Peyer's patch (tissue), 4 donors: ENCODE measurements at places on chromosomes 13 and 19.

DNA sequence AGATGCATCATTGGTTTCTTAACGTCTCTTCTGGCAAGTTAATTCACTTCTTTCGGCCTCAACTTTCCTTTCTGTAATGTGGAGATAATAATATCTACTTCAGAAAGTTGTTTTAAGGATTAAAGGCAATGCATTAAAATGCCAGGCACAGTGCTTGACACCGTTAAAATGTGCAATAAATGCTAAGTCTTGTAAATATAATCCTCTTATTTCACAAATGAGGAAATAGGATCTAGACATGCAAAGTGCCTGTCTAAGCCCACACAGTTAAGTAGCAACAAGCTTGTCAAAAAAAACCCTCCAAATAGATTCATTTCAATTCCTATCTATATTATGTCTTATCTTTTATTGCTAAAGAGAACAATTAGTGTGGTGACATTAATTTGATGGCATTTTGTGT is 86.4 kb upstream of the TSC22D1 start:
- DNase-seq = no peak

DNA sequence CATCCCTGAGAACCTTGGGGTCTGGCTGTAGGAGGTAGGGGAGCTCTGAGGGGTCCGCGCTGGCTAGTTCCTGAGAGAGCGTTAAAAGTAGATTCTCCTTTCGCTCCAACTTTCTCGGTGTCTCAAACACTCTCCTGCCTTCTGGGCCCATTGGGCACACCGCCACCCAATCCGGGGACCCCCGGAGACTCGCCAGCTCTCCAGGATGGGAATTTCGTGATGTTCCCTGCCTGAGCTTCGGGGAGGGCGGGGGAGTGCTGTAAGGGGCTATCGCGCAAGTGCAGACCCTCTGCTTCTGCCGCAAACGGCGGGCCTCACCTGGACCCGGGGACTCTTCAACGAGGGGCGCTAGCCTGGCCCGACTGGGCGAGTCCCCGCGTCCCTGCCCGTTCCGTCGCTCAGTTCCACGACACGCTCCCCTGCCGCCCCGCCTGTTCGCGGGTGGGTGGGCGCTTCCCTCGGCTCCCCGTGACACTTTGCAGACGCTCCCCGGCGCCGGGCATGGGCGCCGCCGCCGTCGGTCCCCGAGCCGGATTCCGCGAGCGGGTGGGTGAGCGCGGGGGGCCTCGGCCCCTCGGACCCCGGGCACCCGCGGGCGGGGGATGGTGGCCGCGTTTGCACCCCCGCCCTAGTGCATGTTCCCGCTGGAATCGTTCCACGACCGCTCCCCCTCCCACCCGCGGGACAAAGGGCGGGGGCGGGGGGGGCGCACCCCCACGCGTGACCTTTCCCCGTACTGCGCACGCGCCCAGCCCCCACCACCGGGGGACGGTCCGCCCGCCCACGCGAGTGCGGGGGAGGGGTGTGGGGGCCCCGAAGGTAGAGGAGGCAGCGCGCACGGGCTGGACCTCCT is at the start of gene CCDC106:
TSS of gene CCDC106 (plus strand) at position 481 of the 853 bp plus-strand sequence. CDS start 835 bp downstream, outside the sequence.
- DNase-seq = peak; percentile 74

DNA sequence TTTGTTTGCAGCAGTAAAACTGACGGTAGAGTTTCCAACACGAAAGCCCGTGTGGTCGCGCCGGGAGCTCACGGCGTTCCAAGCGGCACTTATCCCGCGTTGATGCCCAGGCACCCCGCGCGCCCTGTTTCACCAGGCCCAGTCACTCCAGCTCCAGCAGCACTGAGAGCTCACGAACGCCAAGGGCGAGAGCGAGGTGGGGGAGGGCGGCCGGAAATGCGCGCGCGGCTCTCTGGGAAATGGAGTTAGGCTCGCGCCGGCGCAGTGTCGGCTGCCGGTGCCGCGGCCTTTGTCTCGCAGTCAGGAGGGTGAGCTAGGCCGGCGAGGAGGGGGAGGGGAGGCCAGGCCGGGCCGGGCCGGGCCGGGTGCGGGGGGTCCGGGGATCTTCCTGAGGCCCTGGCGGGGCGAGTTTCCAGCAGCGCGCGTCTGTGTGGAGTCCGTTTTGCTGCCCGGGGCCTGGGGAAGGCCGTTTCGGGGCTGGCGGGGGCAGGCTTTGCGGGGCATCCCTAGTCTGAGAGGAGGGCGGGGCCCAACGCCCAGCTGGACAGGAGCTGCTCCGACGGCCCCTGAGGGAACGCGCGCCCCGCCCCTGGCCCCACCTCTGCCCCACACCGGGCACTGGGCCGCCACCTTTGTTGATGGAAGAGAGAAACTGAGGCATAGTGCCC is at the start of gene ZNF135:
TSS of gene ZNF135 (plus strand) at position 280 of the 668 bp plus-strand sequence. CDS start 721 bp downstream, outside the sequence.
- DNase-seq = peak; percentile 82

- DNase-seq = no peak
Observed at GRCh38 chr13:69319656-69320055, 788.0 kb upstream of the ATXN8OS start.

GRCh38 chr13:33380487-33381079 is 95.0 kb upstream of the STARD13 start:
- no peak for DNase-seq

DNA sequence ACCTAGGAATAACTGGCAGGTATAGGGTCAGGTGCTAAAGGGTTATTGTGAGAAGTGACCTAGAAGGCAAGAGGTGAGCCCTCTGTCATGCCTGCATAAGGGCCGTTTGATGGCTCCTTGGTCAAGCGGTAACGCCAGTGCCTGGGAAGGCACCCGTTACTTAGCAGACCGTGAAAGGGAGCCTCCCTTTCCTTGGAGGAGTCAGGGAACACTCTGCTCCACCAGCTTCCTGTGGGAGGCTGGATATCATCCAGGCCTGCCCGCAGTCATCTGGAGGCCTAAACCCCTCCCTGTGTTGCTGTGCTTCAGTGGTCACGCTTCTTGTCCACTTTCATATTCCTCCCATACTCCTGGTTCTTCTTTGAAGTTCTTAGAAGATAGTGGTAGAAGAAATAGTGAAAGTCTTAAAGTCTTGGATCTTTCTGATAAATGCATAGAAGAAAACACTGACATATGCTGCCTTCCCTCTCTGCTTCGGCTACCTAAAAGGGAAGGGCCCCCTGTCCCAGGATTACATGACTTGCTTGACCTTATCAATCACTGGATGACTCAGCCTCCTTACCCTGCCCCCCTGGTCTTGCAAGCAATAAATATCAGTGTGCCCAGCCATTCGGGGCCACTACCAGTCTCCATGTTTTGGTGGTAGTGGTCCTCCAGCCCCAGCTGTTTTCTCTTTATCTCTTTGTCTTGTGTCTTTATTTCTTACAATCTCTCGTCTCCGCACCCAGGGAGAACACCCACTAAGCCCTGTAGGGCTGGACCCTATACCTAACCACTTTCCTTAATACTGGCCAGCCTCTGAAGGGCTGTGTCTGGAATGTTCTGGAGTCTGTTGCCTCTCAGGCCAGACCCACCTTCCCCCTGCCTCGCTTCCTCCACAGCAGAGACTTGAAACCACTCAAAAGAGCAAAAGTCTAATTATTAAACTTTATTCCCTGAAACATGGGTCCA is 16.1 kb upstream of the ABCC4 start:
- no peak for DNase-seq

GRCh38 chr13:59861676-59862075 is 302.1 kb downstream of the DIAPH3 start:
- DNase-seq = no peak

GRCh38 chr13:74227476-74228158 is 93.4 kb upstream of the KLF12 start:
- DNase-seq = no peak

DNA sequence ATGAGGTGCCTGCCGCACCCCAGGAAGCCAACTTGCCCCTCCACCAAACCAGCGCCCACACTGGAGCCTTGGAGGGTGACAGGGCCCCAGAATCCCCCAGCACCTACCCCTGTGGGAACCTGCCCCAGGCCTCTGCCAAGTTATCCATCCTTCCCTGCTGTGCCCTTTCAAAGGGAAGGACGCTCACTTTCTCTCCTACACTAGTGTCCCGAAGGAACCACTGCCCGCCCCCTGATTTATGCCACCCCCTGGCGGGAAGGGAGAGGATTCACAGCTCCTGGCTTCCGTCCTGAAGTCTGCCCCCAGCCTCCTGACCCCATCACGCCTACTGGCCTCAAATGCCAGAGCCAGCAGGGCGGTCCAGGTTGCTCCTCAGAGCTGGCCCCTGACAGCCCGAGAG is 1.4 kb downstream of the EVI5L start:
- no peak for DNase-seq

DNA sequence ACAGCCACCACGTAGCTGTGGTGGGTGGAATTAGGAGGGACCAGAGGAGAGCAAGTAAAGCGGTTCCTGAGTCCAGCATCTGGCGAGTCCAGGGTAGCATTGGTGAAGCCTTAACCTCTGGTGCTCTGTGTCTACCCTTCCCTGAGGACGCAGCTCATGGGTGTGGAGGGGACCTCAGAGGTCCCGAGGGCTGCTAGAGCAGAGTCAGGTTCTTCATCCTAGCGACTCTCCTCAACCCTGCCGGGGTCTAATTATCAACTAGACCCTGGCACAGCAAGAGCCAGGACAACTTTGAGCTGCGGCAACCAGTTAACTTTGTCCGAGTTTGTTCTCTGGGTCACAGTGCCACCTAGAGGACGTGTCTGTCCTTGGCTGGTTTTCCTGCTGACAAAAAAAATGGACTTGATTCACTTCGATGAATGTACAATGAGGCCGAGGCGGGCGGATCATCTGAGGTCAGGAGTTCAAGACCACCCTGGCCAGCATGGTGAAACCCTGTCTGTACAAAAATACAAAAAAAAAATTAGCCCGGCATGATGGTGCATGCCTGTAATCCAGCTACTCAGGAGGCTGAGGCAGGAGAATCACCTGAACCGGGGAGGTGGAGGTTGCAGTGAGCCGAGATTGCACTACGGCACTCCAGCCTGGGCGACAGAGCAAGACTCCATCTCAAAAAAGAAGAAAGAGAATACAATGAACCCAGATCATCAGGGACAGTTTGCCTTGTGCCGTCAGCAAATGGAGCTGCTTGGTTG is 25.0 kb downstream of the TSSK6 start:
- DNase-seq = peak; percentile 75

GRCh38 chr13:80348314-80348713 is 7.4 kb upstream of the SPRY2 start:
- no peak for DNase-seq

DNA sequence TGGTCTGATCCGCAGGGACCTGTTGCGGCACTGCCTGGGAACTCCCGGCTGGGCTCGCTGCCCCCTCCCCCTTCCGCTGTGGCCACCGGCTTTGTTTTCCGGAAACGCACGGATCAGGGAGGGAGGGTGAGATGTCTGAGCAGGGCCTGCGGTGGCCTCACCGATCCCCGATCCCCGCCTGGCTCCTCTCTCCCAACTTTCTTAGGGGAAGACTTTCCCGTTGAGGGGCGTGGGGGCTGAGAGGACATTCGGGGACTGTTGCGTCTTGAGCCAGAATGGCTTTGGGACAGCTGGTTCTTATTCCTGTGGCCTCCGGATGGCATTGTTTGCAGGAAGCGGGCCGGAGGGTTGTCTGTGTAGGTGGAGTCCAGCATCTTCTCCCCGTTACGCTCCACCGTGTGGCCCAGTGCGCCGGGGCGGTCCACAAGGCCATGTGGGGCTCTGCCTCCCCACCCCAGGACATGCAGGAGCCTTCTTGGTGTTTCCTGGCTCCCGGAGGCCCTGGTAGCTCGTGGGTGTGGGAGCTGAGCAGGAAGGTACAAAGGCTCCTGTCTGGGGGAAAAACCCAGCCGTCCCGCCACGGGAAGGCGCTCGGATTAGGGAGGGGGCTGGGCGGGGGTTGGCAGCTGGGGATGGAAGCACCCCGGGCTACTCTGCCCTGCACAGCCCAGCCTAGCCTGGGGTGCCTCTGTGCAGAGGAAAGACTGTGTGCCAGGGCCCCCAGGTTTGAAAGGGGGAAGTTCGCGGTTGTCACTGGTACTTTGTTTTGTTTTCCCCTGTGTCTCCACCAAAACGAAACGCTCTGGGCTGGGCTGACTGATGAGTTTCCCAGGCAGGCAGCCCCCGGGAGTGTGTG is 1.3 kb downstream of the CSNK1G2 start:
- peak; percentile 82 for DNase-seq

GRCh38 chr13:71695662-71696061 is 171.3 kb downstream of the DACH1 start:
- DNase-seq = no peak

DNA sequence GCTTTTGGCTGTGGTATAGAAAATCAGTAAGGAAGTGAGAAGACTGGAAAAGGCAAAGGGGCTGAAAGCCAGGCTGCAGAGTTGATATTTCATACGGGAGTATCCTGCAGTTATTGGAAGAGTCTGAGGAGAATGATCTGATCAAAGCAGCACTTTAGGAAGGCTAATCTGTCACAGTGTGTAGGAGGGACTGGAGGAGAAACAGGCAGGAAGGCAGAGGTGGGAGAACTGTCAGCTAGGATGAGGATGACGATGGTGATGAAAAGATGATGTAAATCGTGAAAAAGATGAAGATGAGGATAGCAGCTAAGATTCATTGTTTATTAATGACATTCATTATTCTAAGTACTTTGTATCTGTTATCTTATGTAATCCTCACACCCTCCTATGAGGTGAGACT is 123.0 kb downstream of the DNAJC15 start:
- DNase-seq = no peak

GRCh38 chr13:34431827-34432581 is 510.1 kb upstream of the NBEA start:
- DNase-seq = no peak

DNA sequence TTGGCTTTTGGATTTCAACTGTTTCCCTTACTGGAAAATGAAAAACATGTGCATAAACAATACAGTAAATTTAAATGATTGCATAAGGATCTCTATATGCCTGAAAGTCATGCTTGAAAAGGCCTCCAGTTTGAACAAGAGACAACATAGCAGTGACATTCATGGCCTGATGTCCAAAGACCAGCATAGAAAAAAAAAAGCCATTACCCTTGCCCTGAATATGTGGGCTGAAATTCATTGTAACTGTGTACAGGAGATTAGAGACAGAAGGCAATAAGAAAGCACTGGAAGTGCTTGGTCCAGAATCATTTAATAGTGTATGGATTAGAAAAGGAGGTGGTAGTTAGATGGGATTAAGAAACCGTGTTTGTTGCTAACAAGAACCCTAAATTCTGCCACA is 15.4 kb downstream of the MIR17HG start:
- DNase-seq = no peak

GRCh38 chr13:49607761-49608160 is 20.5 kb upstream of the ARL11 start:
- no peak for DNase-seq

GRCh38 chr13:113216254-113217048 is 7.0 kb downstream of the CUL4A start:
- DNase-seq = no peak

DNA sequence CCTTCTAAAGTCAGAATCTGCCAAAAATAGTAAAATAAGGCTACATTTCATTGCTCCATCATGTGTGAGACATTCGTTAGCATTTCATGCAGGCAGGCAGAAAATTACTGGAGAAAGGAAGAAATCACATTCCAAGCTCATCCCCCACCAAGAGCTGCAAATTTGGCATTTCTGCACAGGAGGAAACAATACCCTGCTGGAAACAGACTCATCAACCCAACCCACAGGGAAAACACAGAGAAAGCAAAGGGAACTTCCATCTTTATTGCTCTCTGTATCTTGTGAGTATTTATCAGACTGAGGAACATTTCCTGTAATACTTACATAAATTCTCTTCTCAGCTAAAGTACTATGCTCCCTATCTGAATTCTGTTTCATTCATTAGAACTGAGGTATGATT is 95.7 kb downstream of the KCTD12 start:
- no peak for DNase-seq

GRCh38 chr19:38543807-38544568 is 73.8 kb downstream of the MAP4K1 start:
- peak; percentile 71 for DNase-seq
